Epithelial cell of esophagus (primary cell): ENCODE measurements at places on chromosomes 5 and 9.

DNA sequence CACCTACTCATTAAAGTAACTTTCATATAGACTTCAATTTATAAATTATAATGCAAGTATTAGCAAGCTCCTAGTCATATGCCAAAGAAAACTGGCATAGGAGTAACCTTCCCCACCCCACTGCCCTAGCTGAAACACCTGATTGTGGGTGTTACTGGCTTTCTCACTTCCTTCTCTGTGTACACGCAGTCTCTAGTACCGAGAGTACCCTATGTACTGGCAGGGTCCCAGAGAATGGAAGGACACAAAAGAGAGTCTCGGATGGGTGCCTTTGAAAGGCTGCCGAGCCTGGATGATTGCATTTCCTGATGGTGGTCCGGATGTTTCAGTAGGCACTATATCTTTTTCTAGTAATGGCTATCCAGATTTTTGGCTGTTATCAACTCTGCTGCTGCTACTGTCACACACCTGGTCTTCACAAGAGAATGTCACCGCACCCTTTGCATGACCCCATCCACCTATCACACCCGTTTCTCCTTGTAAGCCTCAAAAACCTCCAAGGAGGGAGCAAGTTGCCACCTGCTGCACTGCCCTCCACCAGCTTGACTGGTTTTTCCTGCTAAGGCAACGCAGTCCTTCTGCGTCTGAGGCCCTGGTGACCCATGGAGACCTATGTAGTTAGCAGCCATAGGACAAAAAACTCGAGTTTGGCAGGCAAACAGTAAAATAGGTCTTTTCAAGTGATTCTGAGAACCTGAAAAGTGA, 53.8 kb upstream of the CLINT1 start:
- DNase-seq = peak; percentile 89

DNA sequence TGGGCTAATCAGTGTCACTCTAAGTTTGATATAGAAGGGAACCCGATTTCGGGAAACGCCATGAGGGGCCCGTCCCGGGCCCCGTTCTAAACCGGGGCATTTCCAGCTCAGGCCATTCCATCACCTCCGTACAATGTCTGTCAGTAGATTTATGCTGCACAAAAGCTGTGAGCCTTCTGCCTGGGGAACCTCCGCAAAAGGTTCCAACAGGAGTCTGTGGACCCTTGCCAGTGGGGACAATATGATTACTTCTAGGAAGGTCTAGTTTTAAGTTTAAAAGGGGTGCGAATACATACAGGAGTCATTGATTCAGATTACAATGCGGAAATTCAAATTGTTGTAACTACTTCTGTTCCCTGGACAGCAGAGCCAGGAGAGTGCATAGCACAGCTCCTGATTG, 57.6 kb downstream of the RAPGEF1 start:
- DNase-seq = no peak

- DNase-seq = no peak
Measured at GRCh38 chr5:175544108-175544511, 65.8 kb downstream of the SFXN1 start.

DNA sequence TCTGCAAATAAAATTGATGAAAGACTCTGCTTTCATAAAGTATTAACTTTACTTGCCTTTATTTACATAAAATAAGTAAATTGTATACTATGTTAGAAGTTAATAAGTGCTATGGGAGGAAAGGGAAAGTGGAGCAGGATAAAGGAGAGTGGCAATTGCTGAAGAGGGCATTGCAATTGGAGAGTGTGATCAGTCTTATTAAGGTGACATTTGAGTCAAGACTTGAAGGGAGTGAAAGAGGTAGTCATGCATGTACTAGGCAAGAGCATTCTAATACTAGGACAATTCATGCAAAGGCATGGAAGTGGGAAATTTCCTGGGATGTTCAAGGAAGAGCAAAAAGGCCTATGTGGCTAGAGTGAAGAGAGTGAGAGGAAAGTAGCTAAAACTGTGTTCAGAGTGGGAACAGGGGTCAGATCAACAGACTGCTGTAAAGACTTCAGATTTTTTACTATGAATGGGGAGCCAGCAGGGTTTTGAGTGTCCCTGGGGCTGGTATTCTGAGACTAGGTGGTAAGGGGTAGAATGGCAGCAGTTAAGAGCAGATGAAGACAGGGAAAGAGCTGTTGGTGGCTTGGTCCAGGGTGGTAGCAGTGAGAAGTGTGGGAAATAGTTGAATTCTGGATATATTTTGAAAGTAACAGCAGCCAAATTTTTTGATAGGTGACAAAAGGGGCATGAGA, 182.3 kb upstream of the RIOK2 start:
- DNase-seq = no peak

DNA sequence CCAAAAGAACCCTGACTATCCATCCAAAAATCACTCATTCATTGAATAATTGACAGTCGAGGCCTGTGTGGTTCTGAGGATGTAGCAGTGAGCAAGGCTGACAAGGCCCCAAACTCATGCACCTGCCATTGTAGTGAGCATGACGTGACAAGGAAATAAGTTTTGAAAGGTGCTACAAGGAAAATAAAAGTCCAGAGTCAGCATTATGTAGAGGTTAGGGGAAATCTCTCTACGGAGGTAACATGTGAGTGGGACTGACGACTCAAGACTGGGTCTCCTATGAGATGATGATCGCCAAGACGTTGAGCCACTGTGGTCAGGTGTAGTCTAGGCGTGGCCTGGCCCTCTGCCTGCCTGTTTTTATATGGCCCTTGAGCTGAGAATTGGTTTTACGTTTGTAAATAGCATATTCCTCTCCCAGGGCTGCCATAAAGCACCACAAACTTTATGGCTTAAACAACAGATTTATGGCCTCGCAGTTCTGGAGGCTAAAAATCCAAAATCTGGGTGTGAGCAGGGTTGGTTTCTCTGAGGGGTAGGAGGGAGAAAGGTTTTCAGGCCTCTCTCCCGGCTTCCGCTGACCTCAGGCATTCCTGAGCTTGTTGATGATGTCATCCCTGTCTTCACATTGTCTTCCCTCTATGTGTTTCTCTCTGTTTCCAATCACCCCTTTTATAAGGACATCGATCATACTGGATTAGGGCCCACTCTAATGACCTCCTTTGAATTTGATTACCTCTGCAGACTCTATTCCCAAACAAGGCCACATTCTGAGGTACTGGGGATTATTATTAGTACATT, 206.4 kb upstream of the EGFLAM start:
- no peak for DNase-seq

DNA sequence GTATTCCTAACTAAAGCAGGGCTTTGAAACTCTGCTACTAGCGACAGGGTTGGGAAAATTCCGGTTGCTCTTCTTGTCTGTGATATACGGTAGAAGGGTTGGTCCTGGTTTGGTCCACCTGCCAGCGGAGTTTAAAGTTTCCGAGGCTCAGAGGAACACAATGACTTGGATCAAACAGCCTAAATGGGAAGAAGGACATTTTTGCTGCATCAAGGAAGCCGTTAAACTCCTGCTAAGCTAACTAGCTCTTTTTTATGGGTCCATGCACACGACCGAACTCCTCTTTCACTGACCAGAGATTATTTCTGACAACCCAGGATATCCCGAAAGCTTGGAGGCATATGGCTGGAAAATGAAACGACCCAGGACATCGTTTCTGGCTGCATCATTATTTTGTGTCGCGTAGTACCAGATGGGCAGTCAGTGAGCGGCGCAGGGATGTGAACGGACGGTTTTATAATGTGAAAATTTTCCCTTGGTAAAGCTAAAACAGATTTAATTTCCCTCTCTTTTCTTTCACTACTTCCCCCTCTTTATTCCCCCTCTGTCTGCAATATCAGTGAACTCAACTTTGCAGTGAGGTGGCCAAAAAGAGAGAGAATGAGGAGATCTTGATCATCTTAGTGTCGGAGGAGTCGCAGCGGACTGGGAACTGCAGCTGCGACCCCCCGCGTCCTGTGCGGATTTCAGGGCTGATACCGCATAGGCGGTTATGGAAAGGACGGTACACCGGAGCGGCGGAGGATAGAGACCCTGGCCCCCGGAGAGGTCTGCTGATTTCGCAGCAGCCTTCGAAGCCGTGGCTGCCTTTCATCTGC, at the start of gene LURAP1L:
TSS of gene LURAP1L (plus strand) at position 160 of the 818 bp plus-strand sequence. CDS start 696 bp downstream, outside the sequence.
- peak; percentile 91 for DNase-seq

DNA sequence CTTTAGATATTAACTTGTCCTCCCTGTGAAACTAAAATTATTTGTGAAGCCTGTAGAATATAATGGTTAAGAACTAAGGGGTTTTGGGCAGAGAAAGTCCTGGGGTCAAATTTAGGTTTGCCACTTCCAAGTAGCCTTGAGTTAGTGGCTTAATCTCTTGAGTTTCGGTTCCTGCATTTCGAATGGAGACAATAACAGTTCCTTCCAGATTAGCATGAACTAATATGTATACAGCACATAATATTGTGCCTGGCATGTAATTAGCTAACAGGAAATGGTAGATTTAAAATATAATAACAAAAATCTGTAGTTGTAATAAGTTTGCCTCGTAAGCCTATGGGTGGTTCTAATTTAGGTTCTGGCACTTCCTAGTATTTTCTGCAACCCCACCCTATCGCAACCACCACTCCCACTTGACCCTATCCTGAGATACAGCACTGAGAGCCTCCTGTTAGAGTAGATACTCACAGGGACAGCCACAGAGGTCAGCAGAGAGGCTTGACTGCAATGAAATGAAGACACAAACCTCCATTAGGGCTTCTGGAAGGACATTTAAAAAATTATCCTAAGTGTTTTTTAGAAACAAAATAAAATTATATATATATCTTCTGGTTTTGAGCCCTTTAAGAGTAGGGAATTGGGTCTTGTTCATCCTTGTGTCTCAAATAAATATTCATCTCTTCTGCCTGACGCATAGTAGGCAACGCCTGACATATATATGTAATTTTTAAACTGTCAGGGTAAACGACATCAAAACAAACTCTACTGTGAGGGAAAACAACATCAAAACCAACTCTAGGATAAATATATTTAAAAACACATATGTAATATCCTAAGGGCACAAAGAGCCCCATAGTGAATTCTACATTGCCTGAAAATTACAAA, 8.5 kb downstream of the SPINK9 start:
- peak; percentile 3 for DNase-seq

DNA sequence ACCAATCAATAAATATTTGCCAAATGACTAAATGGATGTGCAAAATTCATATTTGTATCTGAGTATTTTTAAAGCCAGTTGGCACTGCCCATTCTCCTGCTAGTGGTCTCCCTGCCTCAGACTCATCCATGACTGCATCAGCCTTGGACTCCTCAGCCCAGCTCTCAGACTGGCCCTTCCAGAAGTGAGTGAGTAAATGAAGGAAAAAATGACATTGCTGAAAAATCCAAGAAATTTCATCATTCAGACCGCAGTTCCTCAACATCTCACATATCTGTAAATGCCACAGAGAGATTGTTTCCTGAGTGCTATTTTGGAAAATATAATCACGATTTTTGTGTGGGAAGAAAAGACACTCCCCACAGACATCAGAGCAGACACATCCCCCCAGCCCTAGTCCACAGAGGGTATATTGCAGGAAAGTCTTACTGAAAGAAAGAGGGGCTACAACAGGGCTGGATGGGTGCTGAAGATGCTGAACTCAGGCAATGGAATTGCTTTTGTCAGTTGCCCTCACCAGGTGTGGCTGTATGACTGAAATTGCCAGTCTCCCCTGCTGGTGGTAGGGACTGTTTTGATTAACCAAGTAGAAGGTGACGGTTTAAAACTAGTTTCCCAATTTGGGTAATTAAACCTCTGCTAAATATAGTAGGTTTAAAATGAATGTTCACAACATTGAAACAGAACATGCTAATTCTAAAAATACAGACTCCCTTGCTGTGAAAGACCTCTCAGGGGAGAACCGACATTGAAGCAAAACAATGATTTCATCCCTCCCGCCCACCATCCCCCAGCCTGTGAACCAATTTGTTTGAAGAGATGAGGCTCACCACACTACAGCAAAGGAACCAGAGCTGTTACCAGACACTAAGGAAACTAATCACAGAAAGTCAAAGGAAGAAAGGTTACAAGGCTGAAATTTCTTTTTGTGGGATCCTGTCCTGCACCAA, 158.8 kb downstream of the DEPDC1B start:
- no peak for DNase-seq
